ENCODE measurements at places on chromosomes 2 and 18.

DNA sequence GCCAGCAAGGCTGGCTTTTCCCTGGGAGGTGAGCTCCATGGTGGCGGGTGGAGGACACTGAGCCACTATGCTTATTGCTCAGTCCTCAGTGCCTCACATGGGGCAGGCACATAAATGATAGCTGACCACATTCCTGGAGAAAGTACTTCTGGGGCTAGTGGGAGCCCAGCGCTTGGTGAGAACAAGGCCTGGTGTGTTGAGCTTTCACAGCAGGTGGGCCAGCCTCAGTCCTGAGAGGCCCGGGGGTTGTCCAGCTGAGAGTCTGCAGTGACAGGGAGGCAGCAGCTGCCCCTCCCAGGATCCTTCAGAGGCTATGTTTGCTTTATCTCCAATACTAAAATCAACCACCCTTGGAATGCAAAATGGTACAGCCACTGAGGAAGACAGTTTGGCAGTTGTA, 217.7 kb downstream of the ZBTB7C start:
- no peak for DNase-seq

GRCh38 chr2:132670496-132671150, 618 bp upstream of the LYPD1 start:
- DNase-seq: no peak

- DNase-seq: no peak
These were observed 151.7 kb downstream of the MCFD2 start for GRCh38 chr2:46763861-46764260.

DNA sequence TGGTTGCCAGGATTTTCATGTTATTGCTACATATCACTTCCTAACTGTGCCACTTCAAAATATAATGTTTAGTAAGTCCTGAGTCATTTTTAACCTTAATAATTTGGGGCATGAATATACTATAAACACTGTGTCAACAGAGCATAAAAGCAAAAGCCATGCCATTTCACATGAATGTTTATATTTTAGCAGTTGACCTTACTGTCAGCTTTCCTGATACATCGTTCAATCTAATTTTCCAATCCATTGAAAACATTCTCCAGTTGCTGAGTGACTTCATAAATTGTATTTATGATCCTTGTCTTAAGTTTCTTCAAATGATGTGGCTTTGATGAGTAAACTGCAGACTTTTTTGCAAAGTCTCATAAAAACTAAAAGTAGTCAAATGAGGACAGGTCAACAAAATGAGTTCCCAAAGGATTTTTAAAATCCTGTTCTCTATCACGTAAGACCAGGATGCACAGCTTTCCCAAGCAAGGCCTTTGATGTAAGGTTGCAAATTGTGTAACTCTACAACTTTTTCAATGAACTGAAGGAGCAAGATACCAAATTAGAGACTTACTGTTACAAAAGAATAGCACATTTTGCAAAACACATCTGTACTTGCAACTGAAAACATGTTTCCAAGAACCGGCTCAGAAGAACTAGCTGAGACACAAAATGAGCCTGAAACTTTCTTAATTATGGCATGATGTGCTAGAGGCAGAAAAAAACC, 117.7 kb downstream of the SATB2 start:
- no peak for DNase-seq

DNA sequence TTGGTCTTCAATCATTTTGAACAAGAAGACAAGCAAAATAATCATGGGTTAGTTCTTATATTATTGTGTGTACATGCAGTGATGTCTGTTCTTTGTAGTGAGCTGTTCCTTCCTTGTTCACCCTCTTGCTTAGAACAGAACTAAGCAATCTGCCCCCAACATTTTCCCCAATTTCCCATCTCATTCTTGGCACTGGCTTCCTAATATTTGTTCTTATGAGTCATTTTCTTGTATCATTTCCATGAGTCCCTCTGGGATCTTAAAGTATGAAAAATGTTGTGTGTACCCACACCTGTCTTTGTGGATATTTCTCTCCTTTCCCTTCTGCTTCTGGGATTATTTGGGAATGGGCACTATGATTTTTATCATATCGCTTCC, 3.5 kb upstream of the IL1B start:
- no peak for DNase-seq

DNA sequence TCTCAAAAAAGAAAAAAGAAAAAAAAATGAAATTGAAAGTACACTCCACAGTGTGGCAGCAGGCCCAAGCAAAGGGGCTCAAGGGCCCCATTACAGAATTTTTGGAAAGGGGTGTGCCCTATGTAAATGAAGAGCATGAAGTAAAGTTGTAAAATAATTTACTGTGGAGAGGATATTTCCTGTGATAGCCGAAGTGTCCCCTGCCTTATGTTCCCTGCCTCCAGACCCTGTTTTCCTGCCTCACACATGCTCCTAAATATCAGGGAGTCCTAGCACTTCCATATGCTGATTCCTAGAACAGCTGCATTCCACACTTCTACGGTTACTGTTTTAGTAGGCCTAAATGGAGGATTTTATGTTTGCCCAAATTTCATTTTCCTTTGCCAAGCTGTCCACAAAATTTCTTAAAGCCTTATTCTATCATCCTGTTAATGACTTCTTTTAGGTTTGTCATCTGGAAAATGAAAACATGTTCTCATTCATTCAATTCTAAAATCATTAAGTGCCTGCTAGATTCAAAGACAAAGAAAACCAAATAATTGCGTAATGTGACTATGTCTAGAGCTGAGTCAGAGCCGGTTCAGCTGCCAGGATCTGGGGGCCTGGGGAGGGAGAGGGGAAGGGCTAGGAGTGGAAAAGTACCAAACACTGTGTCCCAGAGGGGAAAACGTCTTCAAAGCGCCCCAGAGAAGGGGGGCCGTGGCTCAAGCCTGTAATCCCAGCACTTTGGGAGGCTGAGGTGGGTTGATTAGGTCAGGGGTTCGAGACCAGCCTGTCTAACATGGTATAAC, 25.9 kb upstream of the IMPA2 start:
- no peak for DNase-seq

GRCh38 chr2:26309921-26310320, 36.0 kb upstream of the SELENOI start:
- DNase-seq: no peak

GRCh38 chr2:218745160-218745558, 34.5 kb downstream of the TTLL4 start:
- peak; percentile 5 for DNase-seq

GRCh38 chr18:48848641-48849143, 102.1 kb downstream of the SMAD7 start:
- DNase-seq: no peak

- DNase-seq: peak; percentile 23
These were observed 28.8 kb upstream of the DDX18 start for GRCh38 chr2:117785740-117786139.

- DNase-seq: peak; percentile 68
These were observed 21.1 kb upstream of the LYPD6B start for GRCh38 chr2:149017116-149017985.

GRCh38 chr18:3454365-3455089, 4.6 kb downstream of the TGIF1 start:
- DNase-seq: peak; percentile 69

GRCh38 chr18:28972333-28972907, 795.5 kb upstream of the CDH2 start:
- DNase-seq: no peak

DNA sequence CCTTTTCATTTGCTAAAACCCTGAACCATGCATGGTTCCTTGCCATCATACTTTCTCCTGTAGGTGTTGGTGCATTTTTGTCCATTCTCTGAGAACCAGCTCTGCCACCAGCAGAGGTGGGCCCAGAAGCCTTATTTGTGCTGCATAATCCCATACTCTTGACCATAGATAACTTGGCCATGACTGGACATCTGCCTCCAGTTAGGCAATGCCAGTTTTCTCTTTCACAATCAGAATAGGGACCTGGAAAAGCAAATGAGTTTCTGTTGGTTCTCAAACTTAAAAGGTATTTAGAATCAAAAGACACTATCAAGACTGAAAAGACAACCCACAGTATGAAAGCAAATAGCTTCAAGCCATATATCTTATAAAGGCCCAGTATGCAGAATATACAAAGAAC, 167.3 kb downstream of the MAIP1 start:
- no peak for DNase-seq

GRCh38 chr18:42184685-42185477, 229.8 kb downstream of the PIK3C3 start:
- DNase-seq: no peak

DNA sequence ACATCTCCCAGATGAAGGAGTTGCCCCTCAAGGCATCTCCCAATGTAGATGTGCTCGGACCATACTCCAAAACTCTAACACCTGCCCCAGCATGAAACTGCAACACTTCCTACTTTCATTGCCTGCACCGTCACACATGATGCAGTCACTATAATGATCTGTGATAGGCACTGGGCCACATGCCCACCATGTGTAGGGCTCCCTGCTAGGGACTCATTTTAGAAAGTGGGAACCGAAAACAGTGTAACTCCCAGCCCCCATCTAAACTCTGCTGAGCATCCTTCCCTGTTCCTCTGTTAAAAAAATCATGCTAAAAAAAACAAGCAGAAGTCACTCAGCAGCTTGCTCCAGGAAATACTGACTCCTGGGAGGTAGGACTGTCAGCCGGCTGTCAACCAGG, 496.1 kb upstream of the RAB6C start:
- peak; percentile 35 for DNase-seq

GRCh38 chr18:57738078-57738477, 65.0 kb downstream of the ATP8B1 start:
- no peak for DNase-seq

DNA sequence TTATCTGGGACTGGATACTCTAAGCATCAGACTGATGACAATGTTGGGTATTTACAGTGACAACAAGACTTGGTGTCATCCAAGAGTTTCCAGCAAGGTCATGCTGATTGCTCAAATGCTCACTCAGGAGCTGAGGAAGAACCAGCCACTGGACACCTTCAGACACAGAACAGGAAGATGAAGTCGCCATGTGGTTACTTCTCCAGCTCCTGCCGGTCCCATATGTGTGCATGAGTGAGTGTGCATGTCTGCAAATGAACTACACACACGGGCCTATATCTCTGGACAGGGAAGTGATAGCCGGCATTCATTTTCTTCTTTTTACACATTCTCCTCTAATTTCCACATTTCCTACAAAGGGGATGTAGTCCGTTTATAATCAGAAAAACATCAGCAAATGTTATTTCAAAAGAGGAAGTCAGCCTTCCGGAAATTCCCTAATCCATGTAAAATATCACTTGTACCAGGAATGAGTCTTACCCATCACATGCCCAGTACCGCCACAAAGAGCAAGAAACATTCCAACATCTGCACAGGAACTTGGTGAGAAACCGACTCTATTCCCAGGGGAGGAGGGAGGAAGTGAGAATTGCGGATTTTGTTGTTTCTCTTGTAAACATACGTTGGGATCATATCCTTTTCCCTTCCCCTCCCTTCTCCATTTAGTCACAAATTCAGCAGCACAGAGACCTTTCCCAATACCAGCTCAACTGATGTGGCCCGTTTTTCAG, 10.8 kb downstream of the RFX8 start:
- DNase-seq: peak; percentile 57

- DNase-seq: no peak
These were observed 232 bp downstream of the SNED1 start for GRCh38 chr2:240998706-240998994.

- no peak for DNase-seq
These were observed 50.3 kb downstream of the INHBB start for GRCh38 chr2:120396013-120396860.

- no peak for DNase-seq
These were observed 132.8 kb upstream of the PDE1A start for GRCh38 chr2:182559623-182560022.

DNA sequence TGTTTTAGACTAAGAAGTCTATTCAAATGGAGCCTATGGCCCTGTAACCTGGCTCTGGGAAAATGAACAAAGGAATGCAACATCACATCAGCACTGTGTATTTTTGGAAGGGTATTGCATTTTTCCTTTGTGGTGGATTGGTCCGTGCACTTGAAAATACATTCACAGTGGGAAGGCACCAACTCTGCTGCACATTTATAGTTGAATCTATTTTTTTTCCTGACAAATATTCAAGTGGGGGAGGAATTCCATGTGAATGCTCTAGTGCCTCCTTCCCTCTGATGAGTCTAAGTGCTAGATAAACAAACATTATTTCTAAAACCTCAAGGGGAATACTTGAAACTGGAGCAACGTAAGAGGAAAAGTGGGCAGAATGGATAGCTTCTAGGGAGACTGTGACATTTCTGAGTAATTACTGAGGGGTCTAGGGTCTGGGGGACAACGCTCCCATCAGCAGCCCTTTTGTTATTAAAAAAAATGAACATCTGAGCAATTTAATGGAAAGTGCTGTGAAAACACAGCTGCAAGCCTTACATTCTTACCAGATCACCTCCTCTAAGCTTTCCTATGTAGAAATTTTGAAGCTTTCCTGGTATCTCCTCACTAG, 208.2 kb downstream of the SLC8A1 start:
- DNase-seq: no peak

- no peak for DNase-seq
These were observed 124.1 kb upstream of the FIGN start for GRCh38 chr2:163859951-163860350.

GRCh38 chr2:42315844-42316470, 45.1 kb downstream of the COX7A2L start:
- DNase-seq: no peak

DNA sequence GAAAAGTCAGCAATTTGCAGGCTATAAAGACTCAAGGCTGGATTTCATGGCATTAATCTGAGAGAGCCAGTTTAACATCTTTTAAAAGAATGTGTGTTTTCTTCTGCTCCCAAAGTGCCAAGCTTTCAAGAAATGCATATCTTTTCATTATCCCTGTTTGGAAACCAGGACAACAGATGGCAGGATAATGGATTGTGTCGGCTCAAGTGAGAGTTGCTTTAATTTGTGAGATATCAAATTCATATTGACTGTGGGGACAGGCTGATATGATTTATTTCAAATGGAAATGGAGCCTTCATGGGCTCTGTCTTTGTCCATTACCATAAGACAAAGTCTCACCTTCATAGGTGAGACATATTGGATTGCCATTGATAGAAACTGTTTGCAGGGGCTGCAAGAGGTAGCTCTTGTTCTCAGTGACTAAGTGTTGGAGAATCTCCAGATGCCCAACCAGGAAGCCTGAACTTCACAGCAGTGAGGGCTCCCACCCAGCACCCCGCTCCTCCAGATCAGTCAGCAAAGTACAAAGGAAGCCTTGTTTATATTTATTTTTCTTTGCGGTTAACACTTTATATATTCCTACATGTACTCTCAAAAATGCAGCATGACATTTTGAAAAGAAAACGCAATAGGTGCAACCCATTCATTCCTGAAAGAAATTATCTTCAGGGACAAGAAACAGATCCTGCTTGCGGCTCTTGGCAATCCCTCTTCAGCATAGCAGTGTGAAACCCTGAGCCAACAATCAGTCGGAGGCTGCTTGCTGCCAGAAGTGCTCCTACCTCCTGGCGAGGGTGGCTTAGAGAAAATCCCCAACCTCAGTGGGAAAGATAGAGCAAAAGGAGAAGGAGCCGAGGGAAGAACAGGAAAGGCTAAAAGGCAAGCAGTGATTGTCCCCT, 65.8 kb upstream of the ATL2 start:
- no peak for DNase-seq

- DNase-seq: peak; percentile 44
These were observed 40.0 kb downstream of the ICA1L start for GRCh38 chr2:202831242-202832220.

GRCh38 chr2:8004250-8004681, 677.6 kb upstream of the ID2 start:
- DNase-seq: peak; percentile 53
